ENCODE measurements at places on chromosomes 3 and 15.

GRCh38 chr3:2554656-2555055, 456.0 kb downstream of the CNTN4 start:
- DNase-seq: no peak

- no peak for DNase-seq
Observed at GRCh38 chr3:65776494-65776893, 262.2 kb downstream of the MAGI1 start.

DNA sequence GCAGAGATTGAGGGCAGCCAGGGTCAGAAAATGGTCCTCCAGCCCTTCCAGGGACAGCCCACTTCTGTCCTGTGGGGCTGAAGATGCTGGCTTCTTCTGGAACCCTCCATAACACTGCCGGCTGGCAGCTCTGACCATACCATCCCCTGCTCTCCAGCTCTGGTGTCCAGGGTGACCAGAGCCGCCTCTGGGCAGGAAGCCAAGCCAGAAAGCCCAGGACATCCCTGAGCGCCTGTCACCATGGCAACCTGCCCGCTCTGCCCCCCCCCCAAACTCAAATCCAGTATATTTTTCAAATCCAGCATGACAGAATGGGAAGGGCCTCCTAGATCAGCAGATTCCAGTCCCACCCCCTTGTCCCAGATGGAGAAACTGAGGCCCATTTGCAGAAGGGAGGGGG, 420 bp upstream of the TMIE start:
- no peak for DNase-seq

DNA sequence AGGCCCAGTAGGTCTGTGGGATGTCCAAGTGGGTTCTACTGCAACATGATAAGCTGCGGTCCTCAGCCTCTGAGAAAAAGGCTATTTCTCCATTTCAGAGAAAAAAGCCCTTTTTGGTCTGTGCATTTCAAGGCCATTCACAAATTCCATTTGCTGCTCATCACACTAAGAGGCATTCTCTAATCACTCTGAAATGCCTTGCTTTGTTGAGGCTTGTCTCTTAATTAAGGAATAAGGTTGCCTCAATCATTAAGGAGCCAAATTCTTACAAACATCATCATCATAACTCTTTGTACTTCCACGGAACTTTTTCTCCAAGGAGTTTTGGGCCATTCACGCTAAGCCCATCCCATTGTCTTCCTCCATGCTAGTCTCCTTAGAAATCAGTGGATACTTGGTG, 74.4 kb downstream of the BOC start:
- DNase-seq: no peak

DNA sequence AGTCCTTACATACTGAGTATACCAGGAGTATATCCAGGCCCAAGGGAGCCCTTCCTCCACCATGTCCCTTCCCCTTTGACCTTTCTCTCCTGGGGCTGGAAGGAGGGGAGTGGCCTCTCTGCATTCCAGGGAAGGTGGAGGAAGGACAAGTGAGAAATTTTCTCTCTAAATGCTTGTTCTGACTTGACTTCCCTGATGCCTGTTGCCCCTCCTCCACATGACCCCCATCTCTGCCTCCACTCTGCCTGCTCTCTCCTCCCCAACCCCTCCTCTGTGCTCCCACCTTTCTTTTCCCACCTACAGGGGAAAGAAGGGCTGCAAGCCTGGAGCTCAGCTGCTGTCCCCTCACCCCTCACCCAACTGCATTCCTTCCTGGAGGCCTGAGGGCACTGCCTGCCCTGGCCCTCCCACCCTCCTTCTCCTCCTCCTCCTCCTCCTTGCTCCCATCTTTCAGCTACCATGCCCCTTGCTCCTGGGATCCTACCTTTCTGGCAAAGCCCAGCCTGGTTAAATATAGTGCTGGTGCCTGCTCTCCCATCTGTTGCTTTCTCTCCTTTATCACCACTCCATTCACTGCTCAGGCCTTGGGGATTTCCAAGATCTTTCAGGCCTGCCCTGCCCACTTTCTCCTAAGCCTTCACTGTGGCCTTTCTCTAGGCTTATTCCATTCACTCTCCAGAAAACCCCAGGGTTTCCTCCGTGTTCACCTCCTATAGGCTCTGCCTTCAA, 8.5 kb upstream of the DAG1 start:
- DNase-seq: no peak

DNA sequence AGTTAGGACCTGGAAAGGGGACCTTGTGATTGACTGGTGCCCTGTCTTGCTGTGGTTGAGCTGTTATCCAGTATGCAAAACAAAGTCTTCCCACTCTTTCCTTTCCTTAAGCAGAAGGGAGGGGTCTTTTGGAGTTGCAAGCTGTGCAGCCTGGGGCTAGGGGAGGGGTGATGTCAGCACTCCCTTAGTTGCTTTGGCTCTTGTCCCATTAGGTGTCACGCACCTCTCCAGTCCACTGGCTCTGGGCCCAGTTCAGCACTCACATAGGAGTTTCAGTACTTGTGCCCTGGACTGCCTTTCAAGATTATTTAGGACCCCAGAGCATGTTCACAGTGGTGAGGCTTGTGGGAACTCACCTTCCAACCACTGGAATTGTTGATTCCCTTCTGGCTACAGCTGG, 238.5 kb downstream of the DOCK3 start:
- DNase-seq: no peak

- DNase-seq: no peak
Observed at GRCh38 chr3:38578551-38578950, 70.9 kb downstream of the SCN5A start.

DNA sequence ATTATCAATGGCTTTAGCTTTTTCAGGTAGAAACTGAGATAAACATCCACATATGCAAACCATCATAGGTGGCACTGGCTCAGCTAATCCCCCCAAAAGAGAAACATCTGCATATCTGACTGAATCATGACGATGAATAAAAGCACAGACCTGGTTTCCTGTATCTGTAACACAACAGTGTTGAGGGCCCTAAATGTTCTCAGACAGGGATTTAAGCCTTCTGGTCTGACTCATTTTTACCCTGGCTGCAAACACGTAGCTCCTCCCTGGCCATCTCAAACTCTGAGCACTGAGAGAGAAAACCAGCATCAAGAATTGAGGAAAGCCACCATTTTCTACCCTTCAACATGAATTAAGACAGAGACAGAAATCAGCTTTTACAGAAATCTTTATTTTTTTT, 35.2 kb downstream of the GLB1 start:
- no peak for DNase-seq

GRCh38 chr15:72820278-72820677, 36.7 kb upstream of the ADPGK start:
- no peak for DNase-seq
